ENCODE measurements at places on chromosomes 13 and 19. TPM values are rescaled to one million over a fixed set of nuclear protein-coding genes. Genes with fewer than 3 reads are reported as not detected.

- no peak for ATAC-seq
Measured at GRCh38 chr13:29648760-29649159, 53.3 kb upstream of the SLC7A1 start.

GRCh38 chr13:45231722-45232121 is 30.9 kb upstream of the KCTD4 start:
- ATAC-seq, result no peak

DNA sequence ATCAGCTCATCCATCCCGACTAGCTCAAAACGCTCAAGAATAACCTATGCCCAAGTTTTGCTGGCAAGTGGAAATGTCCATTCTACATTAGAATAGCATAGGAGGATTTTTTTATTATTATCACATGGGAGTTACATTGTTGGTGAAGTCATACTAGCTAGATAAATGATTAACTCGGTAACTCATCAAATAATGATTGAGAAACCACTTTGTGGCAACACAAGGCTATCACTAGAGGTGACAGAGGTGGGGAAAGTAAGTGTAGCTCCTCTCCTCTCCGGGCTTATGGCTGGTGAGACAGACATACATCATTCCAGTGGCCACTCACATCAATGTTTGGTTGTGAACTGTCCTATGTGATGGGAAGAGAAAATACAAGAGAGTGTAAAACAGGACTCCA is 161.6 kb downstream of the ZIC5 start:
- ATAC-seq, result no peak

DNA sequence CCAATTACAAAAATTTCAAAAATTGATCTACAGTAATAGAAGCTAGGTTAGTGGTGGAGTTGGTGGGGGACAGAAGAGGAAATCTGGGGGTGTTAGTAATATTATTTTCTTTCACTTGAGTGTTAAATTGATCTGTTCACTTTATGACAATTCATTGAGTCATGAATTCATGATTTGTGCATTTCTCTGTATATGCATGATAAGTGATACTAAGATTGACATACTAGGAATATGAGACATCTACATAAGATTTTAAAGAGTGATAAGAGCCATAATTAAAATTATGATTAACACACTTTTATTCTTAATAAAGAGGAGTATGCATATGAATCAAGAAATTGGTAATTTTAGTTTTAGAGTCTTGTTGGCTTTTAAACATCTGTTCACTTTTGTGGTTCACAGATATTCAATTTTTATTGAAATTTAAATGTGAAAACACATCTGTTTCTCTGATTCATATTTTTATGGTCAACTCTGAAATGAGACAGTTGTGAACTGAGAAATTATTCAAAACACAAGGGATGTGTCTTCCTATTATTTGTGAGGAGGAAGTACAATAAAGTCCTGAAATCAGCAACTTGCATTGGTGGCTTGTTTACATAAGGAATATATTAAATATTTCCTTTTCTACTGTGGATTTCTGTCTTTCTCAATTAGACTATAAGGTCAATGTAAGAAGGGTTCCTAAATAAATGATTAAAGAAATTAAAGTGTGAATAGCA is 196.5 kb downstream of the ITGBL1 start:
- peak; percentile 3 for ATAC-seq

The TTYH1 gene
- total RNA-seq, result 7.6 TPM

The ZNF578 gene
- total RNA-seq, result 2.2 TPM

Measured in gastroesophageal sphincter (tissue), 4 donors.